ENCODE measurements at places on chromosomes 12 and 14.

- no peak for DNase-seq
Observed at GRCh38 chr12:68495336-68496070, 115.2 kb upstream of the RAP1B start.

DNA sequence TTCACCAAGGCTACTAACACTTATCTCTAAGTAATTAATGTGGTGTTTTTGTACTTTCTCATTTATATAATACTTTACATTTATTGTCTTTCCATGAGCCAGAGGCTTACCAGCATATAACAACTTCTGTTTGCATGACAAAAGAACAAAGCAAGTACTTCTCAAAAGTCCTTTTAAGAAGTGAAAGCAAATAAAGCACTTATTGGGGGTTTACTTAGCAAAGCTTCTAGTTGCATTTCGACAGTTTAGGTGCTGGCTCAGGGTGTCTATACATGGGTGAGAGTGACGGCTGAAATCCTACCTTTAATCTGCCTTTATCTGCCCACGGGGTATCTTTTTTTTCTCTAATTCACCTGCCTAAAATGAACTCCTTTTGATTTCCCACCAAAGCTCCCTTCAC lies 21.0 kb upstream of the DCN start:
- DNase-seq: no peak

DNA sequence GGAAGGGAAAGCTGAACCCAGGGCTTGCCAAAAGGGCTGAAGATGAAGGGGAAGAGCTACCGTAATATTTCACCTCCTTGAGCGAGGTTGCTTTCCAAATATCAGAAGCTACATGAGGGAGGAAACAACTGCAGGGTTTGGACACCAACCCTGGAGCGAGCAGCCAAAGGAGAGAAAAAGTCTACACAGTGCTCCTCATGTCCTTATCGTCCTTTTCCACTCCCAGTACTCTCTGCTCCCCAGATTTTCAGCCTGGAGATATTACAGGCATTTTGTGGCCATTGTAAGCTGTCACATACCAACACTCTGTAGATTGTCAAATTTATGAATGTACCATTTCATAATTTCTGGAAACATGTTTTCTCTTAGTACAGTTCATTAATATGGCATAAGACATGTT lies 115.9 kb downstream of the GPHN start:
- DNase-seq: no peak

DNA sequence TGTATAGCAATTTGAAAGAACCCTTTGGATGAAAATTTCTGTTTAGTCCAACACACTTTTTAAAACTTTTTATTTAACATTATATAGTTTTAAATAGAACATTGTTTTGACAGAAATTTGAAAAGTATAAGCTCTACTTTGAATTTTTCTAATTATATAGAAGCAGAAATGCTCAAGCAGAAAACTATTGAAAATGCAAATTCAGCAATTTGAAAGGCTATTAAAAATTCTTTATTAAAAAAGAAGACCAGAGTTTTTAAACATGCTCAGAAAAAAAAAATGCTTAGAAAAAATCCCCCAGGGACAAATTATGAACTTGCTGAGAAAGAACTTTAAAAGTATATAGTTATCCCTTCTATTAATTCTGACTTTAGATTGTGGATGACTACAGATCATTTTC lies 21.1 kb upstream of the FSCB start:
- no peak for DNase-seq

DNA sequence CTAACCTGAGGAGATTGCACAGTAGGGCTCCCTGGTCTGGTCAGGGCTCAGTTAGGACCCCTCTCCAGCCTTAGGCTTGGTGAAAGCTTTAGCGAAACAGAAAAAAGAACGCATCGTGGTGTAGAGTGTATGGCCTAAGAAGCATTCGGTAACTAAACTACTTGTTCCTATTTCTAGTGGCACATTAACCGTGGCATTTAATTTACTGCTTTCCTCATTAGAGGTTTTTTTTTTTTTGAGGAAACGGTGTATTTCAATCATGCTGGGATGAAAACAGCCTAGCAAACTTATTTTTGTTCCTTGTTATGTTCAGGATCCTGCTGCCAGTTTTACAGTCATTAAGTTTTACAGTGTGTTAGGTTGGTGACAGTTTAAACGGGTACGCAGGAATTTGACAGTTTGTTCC lies 518 bp upstream of the OSBPL8 start:
- no peak for DNase-seq

GRCh38 chr14:56196274-56196673 lies 78.1 kb downstream of the PELI2 start:
- no peak for DNase-seq

DNA sequence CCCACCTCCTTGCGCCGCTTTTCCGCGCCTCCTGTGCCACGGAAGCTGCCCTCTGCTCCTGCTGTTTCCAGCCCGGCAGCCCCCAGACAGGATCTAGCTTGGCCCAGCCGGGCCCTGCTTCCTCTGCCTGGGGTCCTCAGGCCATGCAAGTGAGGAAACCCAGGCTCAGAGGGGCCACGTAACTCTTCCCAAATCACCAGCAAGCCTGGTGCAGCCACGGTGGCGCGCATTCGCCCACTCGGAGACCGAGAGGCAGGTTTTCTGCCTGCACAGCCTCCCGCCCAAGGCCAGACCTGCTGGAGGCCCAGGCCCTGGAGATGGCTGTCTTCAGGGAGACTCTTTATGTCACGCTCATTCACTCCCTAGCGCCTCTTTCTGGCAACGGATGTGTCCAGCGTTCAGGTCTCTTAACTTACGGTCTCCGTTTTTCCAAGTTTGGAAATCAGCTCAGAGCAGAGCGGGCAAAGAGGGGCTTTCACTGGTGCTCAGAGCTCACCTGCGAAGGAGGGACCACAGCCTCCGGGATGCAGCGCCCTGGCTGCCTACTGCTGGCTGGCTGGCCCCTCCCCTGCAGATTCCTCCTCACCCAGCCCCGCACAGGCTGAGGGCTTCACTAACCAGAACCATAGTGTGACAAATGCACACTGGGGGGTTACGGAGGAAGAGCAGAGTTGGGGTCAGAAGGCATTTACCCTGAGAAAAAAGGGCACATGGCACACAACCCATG lies 20.6 kb upstream of the CEP170B start:
- no peak for DNase-seq

DNA sequence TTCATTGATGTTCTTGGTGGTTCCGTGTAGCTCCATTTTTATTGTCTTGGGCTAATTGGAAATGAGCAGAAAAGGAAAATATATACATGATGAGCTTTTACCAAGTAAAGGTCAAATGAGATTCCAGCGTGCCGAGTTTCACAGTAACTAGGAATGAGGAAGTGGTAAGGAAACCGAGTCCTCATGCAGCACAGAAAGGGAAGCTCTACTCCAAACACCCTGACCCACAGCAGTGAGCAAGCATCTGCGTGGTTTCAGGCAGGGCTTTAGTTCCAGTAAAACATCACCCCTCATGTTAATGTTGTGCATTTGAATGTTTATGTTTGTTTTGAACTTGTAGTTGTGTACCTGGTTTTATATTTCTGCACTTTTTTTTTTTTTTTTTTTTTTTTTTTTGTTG lies 208.0 kb downstream of the SLC41A2 start:
- DNase-seq: no peak

DNA sequence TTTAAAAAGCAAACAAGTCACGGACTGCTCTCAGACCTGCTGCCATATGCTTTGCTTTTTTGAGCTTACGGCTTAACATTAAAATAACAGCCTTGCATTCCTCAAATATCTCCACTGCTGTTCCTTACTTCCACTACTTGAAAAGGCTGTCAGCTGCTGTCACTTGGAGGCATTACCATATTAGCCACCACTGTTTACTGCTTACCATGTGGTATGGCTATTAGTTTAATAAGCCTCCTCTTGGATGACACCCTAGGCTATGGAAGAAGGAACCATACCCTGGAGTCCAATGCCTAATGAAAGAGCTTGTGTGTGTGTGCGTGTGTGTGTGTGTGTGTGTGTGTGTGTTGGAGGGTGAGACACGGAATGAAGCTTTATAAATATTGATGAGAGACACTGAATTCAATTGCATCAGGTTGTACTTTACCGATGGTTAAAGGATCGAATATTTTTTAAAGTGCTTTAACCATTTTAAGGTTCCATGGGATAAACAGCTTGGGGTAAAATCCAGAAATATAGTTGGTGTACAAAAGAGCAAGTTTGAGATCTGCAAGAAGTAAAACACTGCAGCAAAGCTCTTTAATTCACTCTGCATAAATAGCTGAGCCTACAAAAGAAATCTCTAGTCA lies 174.5 kb downstream of the TTC7B start:
- DNase-seq: no peak

- no peak for DNase-seq
Observed at GRCh38 chr12:110649341-110649847, 35.5 kb downstream of the TCTN1 start.

DNA sequence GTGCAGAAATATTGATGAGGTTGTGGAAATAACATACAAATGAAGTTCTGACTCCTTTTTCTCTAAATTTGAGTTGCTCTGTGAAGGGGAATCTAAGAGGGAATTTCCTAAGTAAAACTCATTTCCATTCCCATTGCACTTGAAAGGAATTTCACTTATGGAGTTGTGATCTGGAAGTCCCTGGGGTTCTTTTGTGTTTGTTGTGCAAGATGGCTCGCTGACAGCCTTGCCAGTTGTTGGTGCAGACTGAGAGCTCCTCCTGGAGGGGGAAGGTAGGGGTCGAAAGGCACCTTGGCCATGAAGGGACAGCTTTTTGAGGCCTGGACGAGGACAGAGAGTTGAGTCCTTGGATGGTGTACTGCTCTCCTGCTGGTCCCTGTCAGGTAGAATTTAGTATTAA lies 72.0 kb downstream of the C12orf56 start:
- no peak for DNase-seq

GRCh38 chr12:28023156-28023887 lies 50.8 kb upstream of the PTHLH start:
- DNase-seq: no peak

- no peak for DNase-seq
Observed at GRCh38 chr12:16266085-16266484, 11.4 kb downstream of the SLC15A5 start.

- no peak for DNase-seq
Observed at GRCh38 chr12:57332646-57333312, 81.8 kb upstream of the STAC3 start.

- no peak for DNase-seq
Observed at GRCh38 chr14:77746064-77746702, 14.8 kb downstream of the SNW1 start.

- DNase-seq: no peak
Observed at GRCh38 chr12:129903092-129903945, 506 bp downstream of the TMEM132D start.

DNA sequence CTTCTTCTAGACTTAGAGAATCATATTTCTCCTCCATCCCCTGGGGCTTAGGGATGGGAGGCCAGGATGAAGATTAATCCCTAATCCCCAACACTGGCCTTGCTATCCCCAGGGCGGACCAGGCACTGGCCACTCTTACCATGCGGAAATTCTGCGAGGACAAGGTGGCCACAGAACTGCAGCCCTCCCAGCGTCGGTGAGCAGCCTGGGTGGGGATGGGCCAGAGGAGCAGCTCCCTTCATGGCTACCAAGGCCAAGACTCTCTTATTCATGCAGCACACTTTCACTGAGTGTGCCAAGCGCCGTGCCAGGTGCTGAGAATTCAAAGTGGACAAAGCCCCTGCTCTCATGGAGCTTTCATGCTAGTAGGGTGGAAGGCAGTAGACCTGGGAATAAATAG lies 7.0 kb downstream of the TNS2 start:
- DNase-seq: no peak

DNA sequence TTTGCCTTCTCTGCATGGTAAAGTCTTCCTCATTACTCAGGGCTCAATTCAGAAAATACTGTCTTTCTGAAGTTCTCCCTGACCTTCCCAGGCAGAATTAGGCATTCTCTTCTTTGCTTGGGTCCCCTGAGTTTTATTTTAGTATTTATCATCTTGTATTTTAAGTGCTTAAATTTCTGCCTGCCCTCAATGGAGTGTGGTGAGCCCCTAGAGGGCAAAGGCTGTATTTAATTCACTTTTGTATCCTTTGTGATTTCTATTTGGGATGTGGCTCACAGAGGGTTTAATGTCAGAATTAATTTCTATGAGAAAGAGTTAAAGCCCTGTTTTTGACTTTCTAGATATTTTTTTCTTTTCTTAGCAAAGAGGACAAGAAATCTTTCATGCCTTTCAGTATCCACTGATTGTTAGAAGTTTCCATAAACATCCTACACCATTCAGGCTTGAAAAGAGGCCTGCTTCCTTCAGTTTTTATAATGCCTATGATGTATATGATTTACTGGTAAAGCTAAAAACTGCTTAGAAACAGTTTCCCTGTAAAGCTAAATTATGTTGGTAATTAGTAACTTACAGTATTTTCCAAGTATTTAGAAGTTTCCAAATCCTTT lies 55.6 kb upstream of the PTPRB start:
- no peak for DNase-seq

GRCh38 chr14:38257507-38257906 lies 1.6 kb upstream of the CLEC14A start:
- DNase-seq: no peak

DNA sequence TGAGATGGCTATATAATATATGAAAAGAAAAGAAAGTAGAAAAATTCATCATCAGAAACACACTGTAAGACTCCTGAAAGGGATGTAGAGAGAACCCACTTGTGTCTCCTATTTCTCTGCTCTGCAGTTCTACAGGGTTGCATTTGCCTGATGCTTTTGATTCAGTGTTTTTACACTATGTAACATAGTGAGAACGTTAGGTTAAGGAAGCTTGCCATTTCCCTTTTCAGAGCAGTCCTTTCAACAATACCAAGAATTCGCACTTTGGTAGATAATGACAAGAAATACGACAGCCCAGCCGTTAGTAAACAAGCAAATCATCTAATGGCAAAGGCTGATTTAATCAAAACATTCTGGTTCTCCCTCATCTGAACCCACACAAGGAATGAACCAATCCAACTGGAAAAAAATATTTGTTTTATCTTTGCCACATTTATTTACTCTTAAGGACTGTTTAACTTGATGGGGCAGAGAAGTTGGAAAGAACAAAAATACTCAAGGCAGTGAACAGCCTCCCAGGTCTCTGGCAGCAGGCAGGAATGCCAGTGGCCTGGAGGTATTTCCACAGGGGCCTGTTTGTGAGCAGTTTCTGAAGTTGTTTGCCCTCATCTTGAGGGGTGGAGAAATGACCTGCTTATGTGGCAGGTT lies 30.8 kb upstream of the SOCS2 start:
- DNase-seq: no peak
